CD4-positive, alpha-beta T cell treated with Interleukin-21 for 1 hour (primary cell): ENCODE measurements at places on chromosomes 2 and 18.
A peak's percentile ranks its signal among the peaks of the same experiment; 100 is the strongest.

GRCh38 chr2:143252138-143252907 is 123.1 kb downstream of the ARHGAP15 start:
- DNase-seq = no peak

DNA sequence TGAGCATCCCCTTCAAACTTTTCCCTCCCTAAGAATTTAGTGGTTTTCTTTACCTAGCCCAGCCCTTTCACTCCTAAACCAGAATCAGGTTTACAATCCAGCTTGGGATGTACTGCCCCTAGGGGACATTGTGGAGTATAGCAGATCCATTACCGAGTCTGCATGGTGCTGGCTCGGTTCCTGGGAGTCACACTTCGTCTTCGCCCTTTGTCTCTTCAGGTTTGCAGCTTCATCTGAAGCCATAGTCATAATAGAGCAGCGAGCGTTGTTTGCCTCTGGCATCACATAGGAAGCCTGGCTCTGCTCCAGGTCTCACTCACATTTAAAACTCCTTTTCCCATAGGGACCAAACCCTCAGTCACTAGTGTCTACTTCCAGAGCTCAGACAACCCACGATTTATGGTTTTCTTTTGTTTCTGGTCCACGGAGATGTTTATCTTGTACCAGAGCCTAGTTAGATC is 16.8 kb upstream of the LYPD6 start:
- no peak for DNase-seq

DNA sequence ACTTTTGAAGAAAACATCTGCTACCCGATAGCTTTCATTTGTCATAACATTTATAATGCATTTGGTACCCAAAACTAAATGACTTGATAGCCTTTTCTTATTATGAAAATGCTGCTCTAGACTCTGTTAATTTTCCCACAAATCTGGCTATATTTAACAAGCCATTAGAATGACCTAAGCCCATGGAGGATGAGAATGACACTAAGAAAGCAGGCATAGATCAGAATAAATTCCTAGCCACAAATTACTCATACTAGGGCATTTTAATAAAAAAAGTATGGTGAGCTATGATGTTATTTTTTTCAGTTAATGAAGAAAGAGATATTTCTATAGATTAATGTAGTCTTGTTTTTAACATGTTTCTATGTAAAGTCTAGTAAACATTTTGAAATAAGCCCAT is 1728.3 kb downstream of the SUCLG1 start:
- no peak for DNase-seq

DNA sequence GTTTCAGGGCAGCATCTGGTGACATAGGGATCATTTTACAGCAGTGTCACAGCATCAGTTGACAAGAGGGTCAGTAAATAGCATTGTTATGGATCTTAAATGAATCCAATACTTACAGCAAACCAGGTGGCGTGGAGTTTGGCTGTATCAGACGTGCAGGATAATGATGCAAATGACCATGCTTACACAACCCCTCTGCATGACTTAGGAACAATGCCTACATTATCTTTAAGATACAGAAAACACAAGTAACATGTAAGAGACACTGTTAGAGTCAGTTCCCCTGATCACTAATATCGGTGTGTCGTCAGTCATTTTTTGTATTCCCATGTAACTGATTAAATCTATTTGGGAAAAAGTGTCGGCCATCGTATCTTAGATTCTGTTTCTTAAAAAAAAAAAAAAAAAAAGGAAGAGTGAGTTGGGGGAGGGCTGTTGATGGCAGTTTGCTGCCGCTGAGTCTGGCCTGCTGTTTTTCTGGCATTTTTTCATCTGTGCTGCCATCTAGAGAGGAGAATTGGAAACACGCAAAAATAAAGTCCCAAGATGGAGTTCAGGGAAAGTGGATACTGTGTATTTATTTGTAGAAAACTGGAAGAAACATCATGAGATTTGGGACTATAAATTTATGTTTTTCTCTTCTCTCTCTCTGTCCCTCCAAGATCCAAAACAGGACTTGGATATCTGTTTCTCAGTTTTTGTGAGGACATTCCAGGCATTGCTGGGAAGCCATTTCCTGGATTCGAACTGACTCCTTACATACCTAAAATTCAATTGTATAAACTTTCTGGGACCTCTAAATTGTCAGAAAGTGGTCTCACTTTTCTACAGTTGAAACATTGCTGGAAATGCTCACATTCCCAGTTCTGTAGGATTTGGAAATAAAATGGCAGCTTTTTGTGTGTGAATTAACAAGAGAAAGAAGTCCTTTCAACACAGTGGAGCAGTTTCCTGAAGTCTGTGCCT is 60.3 kb upstream of the AGPS start:
- peak; percentile 74 for DNase-seq

- DNase-seq = no peak
Measured at GRCh38 chr2:70397186-70397585, 95.3 kb upstream of the FAM136A start.

DNA sequence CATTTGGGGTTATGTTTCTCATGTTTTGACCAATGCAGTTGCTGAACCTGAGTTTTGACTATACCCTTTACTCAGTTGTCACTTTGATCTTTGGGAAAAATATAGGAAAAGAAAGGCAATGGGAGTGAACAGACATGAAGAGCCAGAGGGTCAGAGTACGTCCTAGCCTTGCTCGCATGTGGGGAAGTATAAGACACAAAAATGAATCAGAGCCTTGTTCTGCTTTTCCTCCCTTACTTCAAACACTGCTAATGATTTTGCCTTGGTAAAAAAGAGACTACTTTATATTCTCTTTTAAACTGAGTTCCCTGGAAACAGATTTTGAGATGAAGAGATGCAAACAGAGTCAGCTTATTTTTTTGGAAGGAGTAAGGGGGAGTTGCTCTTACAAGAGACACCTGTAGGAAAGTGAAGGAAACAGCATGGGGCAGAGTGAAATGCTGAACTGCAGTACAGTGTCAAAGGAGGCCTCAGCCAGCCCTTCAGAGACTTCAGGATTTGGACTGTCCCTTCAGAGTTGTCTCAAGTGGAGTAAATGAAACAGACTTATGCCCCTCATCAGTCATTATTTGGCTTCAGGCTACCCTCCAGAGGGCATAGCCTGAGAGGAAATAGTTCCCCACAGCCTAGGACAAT is 11.1 kb upstream of the FAP start:
- DNase-seq = no peak

DNA sequence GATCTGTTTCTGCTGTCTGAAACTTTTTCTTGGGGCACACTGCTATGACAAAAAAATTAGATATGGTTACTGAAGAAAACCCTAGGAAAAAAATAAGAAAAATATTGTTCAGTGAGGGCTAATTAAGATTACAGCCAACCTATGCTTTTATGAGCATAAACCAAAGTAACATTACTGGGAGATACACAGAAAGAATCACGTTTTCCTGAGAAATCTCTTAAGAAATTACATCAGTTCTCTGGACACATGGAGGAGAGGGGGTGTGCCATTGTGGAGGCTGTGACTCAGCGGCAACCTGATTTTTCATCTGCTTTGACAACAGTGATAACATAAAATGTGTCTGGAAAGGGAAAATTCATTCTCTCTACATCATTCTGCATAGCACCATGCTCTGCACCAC is 13.4 kb upstream of the NMI start:
- no peak for DNase-seq

- DNase-seq = no peak
Measured at GRCh38 chr2:222504719-222505118, 80.4 kb downstream of the SGPP2 start.

DNA sequence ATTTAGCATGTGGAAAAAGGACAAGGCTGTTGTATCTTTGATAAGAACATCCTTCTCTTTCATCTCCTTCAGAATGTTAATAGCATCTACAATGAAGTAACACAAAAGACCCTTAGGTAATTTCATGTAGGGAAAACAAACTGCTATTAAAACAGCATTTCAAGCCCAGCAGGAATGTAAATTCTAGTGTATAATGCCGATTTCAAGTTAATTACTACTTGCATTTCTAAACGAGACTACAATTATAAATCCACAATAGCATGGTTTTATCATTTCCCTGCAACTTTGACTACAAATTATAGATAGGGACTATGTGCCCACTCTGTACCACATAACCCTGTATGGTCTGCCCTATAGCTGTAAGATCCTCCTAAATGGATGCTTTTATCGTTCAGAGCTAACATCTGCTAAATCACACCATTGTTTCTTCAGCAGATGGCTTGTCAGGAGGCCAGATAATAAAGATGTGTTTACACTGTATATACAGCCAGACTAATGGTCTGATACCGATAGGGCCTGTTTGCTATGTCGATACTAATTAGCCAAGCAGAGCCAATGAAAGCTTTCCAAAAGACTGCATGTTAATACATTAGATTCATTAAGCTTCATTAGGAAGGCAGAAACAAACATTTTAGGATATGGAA is 51.9 kb downstream of the LRPPRC start:
- DNase-seq = no peak

- DNase-seq = no peak
Measured at GRCh38 chr18:36035253-36035652, 32.1 kb downstream of the RPRD1A start.

- DNase-seq = peak; percentile 23
Measured at GRCh38 chr2:104378853-104379374, 475.0 kb upstream of the POU3F3 start.

DNA sequence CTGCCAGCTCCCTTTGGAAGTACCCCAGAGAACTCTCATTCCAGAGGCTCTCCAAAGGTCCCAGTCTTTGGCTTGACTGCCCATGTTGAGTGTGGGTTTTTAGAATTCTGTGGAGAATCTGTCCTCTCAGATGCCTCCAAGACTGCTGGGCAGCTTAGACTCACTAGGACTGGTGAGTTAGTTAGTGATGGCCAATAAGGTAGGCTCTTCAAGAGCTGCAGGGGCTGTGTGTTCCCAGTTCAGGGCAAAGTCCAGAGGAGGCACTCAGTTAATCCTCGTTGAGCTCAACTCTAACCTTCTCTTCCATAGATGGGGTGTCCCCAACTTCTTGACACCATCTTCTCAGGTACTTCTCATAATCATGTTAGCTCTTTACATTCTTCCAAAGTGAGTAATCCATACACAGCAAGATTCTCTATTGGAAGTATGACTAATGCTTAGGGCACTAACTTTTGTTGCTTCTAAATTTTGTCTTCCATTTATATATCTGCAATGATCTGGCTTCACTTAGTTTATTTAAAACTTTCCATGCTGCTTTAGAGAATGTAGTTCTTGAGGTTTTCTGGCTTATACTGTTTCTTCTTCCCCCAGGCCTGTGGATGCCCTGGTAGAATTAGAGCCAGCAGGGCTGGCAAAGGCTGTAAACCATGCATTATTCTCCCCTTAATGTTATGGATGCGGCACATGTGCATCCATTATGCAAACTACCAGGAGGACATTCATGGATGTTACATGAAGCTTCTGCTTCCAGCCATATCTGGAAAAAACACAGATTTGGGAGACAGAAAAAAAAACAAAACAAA is 88.9 kb downstream of the POLE4 start:
- no peak for DNase-seq
